Neural progenitor cell (in vitro differentiated cells): ENCODE measurements at places on chromosomes 16 and 17.

GRCh38 chr17:19621697-19622096, 26.9 kb upstream of the ALDH3A2 start:
- no peak for DNase-seq

- no peak for DNase-seq
Measured at GRCh38 chr16:56315955-56316354, 109.4 kb downstream of the AMFR start.

DNA sequence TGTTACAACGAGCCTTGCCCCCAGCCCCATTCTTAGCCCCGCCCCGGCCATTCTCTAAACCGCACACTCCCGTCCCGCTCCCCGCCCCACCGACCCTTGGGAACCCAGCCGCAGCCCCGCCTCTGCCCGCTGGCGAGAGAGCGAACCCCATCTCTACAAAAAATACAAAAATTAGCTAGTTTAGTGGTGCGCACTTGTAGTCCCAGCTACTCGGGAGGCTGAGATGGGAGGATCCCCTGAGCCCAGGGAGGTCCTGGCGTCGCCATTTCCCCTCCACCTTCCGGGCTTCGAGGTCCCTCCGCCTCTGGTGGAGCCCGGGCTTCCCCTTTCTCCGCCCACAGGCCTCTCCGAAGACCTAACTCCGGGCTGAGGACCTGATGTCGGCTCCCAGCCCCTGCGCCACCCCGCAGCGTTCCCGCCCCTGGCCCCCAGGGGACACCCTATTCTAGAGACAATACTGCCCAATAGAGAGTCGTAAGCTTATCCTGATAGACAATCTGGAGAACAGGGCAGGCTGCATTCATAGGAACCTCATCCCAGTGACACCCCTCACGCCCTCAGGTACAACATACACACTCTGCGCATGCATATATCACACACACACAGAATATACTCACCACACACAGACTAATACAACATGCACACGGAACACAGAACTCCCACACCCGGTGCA, 480 bp upstream of the PROCA1 start:
- peak; percentile 80 for DNase-seq

DNA sequence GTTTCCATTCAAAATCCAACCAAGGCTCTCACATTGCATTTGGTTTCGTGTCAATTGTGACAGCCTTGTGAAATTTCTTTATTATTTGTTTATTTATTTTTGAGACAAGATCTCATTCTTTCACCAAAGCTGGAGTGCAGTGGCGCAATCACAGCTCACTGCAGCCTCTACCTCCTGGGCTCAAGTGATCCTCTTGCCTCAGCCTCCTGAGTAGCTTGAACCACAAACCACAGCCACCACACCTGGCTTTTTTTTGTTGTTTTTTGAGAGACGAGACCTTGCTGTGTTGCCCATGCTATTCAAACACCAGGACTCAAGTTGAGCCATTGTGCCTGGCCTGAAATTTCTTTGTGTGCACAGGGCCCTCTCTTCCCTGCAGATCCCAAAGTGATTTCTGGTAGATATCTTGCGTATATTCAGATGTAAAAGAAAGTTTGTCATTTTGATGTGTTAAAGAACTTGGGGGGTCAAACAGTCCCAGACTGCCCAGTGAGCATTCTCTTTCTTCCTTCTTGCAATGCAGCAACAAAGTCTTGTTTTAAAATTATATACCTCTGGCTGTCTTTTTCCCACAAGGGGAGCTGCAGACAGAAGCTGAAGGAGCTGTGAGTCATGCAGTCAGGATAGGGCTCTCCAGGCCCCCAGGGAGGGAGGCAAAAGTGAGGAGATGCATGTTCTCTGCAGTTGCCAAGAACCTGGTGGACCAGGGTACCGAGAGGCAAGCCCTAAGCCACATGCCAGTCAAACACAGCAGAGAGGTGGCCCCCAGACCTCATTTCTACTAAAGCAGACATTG, 15.5 kb upstream of the USP22 start:
- DNase-seq: no peak

- peak; percentile 40 for DNase-seq
Measured at GRCh38 chr17:15965528-15965927, 20.6 kb downstream of the ADORA2B start.

GRCh38 chr16:48864055-48864454, 254.1 kb upstream of the N4BP1 start:
- no peak for DNase-seq

- DNase-seq: no peak
Measured at GRCh38 chr17:59010026-59010425, 96.7 kb downstream of the TRIM37 start.

GRCh38 chr16:68069511-68070248, 15.5 kb upstream of the NFATC3 start:
- DNase-seq: no peak

GRCh38 chr17:38507921-38508569, 79.8 kb downstream of the ARHGAP23 start:
- no peak for DNase-seq

DNA sequence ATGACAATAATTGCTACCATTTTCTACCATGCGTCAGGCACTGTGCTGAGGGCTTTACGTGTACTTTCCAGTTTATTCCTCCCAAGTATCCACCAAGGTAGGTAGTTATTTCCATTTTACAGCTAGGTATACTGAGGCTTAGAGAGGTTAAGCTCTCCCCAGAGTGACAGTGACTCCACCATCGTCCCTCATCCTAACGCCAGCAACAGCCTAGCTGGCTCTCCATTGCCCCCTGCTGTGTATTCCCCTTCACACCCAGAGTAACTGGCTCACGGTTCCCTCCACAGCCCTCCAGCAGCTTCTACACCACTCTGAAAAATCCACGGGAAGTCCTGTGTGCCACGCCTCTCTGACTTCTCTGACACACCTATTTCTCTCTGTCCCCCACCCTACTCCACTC, 7.1 kb upstream of the ASGR1 start:
- no peak for DNase-seq

DNA sequence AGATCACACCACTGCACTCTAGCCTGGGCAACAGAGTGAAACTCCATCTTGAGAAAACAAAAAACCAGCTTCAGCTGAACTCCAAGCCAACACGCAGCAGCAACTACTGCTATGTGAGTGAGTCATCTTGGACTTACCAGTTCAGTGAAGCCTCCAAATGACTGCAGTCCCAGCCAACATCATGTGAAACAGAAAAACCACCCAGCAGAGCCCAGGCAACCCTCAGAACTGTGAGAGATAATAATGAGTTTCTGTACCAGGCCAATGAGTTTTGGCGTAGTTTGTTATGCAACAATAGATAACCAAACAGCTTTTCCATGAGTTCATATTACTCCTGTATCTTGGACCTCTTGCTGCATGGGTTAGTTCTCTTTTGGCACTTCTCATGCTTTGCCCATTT, 23.3 kb downstream of the PHF12 start:
- no peak for DNase-seq

DNA sequence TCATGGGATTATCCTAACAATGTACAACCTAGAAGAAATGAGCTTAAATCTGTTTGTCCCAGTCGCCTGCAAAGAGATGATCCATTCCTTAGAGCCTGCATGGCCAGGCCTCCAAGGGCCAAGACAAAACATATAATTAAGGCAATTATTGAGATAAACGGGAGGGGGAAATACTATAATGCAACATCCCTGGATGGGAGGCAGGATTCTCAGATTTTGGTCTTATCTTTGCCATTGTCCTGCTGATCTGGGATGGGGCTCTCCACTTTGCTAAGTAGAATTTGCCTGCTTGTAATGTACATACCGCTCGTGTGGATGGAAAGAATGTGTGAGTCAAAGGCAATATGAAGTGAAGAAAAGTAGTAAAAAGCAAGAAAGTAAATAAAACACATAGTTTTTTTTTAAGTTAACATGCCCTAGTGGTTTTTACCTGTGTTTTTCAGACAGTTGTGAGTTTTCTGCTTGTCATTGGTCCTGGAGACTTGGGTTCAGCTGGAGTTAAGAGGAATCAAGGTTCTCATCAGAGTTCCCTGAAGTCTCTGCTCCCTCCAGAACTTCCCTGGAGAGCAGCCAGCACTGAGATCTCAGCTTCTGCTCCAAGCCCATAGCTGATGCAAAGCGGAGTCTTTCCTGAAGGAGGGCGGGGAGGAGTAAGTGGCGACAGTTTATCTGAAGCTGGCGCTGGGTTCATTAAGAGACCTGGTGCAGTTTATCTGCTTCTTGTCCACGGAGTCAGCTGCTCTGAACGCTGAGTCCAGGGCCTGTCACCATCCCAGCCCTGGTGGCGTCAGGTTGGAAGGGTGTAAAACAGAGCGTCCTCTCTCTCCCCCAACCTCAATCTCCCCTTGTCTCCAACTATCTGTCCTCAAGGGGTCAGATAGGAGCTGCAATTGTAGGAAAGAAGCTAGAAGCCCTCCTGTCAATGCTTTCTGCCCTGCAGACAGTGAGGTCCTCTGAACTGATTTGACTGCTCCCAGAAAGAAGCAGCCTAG, 30.1 kb downstream of the HOXB1 start:
- no peak for DNase-seq

DNA sequence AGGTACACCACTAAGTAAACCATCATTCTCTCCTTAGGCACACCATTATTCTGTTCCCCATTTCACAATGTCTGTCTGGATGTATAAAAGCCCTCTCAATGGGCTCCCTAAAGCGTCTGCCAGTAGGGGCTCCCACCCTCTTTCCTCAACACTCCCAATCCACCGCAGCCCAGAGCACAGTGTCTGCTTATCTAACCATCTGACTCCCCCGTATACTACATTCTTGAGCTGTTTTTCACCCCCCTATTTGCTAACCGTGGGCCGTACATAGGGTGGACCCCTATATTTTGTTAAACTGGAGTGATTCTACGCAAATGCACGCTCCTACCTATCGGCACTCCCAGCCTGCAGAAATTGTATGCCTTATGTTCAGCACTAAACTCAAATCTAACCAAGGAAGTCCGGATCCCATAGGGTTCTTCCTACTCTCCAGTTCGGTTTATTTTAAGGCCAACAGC, 685 bp upstream of the PSMD3 start:
- DNase-seq: peak; percentile 67
